ENCODE measurements at places on chromosomes 2 and 18.

DNA sequence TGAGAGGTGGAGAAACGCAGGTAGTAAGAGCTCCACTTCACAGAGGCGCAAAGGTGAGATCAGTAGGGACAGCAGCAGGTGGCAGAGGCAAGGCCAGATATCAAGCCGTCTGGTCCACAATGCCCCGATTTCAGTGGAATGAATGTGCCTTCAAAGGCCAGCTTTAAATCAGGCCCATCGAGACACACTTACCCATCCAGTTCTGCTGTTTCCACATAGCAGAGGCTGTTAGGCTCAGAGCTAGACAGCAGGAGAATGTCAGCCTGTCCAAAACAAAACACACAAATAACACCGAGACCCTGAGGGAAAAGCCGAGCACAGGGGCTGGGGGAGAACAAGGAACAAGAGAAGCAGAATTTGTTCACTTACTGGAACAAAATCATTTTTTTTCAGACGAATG lies 75.8 kb upstream of the NARS1 start:
- no peak for DNase-seq

DNA sequence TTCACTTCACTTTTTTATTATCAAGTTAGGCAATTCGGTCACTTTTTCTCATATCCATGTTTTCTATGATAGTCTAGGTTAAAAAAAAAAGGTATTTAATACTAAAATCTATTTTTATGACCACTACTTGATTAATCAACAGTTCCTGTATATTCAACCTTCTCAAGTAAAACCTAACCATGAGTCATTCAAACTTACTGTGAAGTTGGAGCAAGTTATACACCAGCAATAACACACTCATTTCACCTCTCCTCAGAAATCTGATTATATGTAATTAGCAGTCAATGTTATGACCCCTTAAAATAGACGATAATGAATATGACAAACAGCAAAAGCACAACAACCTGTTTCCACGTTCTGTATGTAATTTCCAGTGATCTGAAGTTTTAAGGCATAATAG lies 35.0 kb upstream of the ADAM17 start:
- DNase-seq: no peak

GRCh38 chr2:137367361-137367760 lies 596.9 kb upstream of the HNMT start:
- no peak for DNase-seq

- no peak for DNase-seq
Measured at GRCh38 chr2:239778042-239778851, 246.9 kb downstream of the NDUFA10 start.

DNA sequence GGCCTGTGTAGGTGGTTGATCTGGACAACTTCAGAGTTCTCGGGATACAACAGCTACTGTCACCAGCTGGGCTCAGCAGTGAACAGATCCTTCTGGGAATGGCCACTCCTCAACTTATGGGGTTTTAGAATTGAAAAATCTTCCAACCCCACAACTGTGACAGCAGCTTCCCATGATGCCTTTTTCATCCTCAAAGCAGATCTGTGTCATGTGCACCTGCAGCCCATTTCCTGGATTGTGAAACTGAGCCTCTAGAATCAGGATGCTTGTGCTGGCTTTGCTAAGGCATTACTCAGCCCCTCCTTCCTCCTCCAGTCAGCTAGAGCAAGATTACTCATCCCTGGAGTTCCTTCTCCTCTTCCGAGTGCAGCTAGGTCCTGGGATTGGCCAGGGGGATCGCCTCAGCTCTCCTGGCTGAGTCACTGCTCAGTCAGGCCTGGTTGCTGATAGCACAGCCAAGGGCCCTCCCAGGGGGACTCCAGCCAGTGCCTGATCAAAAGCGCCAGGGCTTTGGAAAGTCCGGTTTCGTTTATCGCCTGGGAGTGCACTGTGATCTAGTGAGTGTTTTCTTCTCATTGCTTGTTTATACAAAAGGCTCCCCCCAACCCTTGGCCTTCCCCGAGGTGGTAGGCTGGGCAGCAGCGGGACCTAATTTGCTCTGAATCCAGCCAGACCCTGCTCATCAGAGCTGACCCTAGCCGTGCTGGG lies 2.4 kb upstream of the LPIN1 start:
- DNase-seq: peak; percentile 100

DNA sequence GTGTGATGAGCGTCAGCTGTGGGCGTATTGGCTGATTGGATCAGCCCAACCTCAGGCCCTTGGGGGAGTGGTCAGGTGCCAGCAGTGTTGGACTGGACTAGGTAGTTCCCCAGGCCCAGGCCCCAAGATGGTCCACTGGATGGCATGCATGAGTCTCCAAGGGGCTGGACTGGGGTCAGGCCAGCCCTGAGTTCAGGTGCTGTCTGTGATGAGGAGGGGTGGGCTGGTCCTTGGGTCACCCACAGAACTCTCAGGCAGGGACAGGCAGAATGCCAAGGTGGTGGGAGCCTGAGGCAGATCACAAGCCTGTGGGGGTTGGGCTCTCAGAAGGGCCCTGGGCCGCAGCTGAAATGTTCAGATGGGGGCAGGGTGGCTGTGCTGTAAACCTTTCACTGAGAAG lies 59.5 kb upstream of the THUMPD2 start:
- no peak for DNase-seq

GRCh38 chr2:67802291-67802690 lies 260.5 kb downstream of the C1D start:
- no peak for DNase-seq

DNA sequence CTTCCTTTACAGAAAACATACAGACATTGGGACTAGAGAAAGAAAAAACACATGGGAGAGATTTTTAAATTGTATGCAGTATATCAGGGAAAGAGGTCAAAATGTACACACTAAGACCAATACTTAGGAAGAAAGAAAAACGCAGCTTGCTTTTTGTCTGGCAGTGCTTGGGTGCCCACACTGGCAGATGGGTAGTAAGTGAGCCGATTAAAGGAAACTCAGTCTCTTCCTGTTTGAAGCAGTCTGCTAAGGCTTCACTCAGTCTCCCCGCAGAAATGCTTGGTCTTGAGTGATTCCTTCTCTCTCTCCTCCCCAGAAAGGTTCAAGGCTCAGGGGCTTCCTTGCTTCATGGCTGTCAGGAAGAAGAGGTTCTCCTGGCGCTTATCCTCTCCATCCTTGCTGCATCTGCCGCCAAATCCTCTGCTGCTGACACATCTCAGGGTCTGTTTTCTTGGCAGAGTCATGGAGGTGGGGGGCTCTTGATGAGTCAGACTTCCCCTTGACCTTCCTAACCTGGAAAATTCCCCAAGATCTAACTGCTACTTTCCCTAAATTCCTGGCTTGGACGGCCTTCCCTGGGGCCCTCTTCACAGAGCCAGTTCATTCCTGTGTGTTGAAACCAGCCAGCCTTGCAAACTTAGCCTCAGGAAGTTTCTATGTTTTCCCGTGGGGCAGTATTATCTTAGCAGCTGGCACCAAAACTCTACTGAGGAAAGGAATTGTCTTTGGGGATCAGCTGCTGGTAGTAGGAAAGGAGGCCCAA lies 10.5 kb upstream of the TMSB10 start:
- no peak for DNase-seq

GRCh38 chr18:427005-427404 lies 73.5 kb downstream of the COLEC12 start:
- DNase-seq: no peak

DNA sequence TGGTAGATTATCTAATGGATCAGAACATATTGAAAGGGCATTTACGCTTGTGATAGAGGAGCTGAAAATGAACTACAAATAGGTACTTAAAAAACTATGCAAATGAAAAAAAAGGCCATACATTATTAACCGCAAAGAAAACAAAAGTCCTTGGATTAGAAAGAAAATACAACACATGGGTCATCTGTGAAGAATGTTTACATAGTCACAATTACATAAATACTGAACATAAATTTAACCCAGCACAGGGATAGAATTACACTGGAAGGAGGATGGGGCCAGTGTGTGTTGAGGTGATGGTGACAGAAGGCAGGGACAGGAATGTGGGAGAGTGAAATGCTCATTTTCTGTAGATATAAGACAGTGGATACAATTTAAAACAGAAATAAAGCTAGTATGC lies 6.6 kb downstream of the NTSR2 start:
- no peak for DNase-seq

DNA sequence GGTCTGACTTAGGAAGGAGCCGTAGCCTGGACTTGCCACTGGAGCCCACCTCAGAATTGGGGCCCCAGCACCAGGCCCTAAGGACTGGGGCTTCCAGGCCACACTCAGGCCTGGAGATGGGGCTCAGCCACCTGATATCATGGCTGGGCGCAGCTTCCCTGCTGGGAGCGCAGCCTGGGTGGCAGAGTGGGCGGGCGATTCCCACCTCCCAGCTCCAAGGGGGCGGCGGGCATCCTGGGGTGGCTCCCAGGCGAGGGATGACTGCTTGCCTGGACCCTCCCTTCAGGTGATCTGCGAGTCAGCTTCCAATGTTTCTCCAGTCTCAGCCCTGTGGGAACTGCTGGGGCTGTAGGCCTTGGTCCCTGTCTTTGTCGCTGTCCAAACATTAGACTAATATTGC lies 20.1 kb downstream of the GPR35 start:
- no peak for DNase-seq

- DNase-seq: no peak
Measured at GRCh38 chr18:74082742-74083556, 64.7 kb downstream of the FBXO15 start.

- no peak for DNase-seq
Measured at GRCh38 chr2:232878855-232879617, 9.0 kb downstream of the SNORC start.

- DNase-seq: no peak
Measured at GRCh38 chr18:25019931-25020330, 332.0 kb downstream of the ZNF521 start.

DNA sequence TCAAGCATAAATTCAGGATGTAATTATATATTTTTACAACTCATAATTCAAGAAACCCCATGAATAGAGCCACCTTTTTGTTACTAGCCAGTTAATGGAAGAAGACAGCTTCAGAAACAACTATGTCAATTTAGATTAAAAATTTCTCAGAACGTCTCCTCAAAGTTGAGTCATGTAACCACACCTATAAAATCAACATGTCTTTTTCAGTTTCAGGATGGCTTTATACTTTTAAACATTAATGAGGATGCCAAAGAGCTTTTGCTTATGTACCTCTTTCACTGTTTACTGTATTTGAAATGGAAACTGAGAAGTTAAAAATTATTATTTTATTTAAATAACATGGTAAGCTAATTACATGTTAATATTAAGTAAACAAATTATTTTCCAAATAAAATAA lies 280.1 kb downstream of the PTH2R start:
- no peak for DNase-seq

DNA sequence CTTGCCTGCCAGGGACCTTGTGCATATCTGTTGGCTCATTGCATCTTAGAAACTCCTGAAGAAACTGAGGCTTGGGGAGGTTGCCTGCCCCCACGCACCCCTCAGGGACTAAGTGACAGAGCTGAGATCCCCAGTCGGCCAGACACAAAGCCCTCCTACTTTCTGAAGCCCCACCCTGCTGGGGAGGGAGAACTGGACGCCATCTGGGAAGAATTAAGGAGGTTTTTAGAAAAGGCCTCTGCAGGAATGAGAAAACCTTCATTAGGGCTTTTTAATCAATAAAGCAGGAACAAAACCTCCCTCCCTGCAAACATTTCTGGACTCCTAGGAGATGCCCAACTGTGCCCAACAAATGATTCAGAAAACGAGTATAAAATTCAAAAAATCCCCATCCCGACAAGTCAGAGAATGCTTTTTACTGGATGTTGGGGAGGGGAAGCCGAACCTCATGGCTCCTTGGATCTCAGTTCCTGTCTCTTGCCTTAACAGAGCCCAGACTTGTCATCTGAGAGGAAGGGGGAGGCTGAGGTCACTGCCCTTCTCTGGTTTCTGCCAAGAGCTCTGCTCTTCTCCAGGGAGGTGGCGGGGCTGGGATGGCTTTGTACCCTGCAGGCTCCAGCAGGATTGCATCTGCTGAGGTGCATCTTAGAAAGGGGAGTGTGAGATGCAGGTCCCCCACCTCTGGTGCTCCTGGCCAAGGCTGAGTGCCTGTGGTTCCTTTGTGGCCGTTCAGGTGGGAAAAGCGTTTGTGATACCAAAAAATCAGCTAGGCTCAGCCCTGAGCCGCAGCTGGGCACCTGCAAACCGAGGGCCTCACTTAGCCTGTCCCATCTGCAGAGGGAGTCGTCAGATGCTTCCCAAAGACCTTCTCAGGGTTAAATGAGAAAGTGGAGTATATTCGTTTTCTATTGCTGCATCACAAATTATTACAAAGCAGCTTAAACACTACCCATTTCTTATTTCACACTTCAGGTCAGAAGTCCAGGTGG lies 142.4 kb downstream of the ZFP36L2 start:
- DNase-seq: no peak

DNA sequence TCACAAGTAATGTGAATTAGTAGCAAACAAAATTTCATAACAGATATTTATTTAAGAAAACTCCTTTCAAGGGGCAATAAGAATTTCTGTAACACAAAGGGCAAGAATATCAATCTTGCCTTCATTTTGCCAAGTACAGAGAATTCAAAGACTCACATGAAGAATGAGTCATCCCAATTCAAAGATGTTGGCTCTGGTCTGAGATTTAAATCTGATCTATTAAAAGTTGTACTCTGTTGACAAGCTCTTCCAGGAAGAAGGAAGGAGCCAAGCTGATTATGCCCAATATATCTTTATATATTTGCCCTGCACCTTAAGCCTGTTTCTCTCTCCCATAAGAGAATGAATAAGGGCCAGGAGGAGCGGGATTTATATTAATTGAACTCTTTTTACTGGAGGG lies 55.9 kb upstream of the RPE start:
- no peak for DNase-seq

DNA sequence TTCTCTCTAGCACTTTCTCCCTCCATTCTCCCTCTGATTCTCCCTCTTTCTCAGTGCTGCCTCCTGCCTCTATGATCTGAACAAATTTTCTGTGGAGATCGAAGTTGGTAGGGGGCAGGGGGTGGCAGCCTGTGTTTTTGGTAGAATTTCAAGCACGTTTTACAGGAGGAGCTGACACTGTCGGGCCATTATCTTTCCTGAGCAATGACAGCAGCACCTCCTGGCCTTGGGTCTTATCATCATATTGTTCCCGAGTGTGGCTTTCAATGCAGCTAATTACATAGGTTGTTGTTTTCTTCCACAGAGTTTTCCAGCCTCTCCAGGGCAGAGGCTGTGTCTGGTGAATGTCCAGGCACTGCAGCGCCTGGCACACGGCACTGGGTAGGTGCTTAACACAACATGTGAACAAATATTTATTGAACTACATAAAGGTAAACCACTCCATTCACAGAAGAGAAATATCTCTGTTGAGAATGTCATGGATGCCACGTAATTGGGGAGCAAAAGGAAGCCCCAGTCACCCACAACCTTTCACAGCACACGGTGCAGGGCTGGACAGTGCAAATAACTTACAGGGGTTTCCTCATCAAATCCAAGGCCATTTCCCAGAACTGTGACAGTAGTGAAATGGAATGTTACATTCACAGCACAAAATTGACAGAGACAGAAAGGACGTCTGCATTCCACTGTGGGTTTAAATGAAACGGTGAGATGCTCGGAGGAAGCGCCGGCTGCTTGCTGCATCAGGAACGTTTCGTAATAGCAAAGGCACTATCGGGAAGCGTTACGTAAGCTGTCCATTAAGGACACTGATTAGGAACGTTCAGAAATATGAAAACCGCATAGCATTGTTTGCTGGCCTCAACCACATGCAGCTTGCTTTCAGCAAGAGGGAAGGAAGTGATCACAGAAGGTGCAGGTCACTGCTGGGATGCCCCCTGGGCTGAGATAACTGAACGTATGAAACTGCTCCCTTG lies 6.5 kb upstream of the KCNG2 start:
- DNase-seq: peak; percentile 26
